ENCODE measurements at places on chromosomes 5 and 9.

- no peak for DNase-seq
Observed at GRCh38 chr5:58452566-58453258, 7.2 kb downstream of the PLK2 start.

DNA sequence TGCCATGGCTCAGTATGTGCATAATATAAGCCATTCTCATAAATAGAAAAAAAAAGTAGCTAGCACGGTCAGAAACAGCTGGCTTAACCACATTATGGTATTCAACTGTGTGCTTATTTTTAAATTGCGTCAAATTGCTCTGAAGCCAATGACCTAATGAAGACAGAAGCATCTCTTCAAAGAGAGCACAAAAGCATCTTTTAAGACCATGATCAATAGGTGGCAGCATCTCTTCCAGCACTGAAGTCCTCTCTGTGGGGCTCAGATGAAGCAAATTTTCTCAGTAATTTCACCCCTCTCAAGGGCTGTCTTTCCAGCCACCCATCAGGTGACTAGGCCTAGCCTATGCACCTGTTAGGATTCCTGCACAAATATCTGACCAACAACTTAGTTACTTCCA lies 251.4 kb downstream of the GLIS3 start:
- DNase-seq = no peak

- no peak for DNase-seq
Observed at GRCh38 chr5:43609752-43610151, 6.8 kb downstream of the NNT start.

GRCh38 chr9:100667448-100667847 lies 89.6 kb downstream of the CAVIN4 start:
- no peak for DNase-seq

DNA sequence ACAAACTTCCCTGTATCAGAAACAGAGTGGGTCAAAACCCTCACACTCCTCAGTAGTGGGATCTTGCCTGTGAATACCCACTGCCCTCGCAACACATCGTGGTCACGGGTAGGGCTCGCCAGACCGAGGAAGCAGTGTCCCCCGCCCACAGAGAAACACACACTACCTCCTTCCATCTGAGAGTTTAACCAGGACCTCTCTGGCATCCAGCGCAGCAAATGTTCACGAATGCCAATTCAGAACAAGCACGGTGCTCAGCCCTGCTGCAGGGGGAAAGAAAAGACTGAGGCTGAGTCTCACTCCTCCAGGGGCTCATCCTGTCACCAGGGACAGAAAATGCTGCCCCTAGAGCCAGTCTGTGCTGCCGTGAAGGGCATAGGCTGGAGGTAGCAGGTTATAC lies 42.5 kb upstream of the SYNPO start:
- DNase-seq = no peak

GRCh38 chr9:16360247-16360646 lies 510.2 kb downstream of the BNC2 start:
- DNase-seq = no peak

DNA sequence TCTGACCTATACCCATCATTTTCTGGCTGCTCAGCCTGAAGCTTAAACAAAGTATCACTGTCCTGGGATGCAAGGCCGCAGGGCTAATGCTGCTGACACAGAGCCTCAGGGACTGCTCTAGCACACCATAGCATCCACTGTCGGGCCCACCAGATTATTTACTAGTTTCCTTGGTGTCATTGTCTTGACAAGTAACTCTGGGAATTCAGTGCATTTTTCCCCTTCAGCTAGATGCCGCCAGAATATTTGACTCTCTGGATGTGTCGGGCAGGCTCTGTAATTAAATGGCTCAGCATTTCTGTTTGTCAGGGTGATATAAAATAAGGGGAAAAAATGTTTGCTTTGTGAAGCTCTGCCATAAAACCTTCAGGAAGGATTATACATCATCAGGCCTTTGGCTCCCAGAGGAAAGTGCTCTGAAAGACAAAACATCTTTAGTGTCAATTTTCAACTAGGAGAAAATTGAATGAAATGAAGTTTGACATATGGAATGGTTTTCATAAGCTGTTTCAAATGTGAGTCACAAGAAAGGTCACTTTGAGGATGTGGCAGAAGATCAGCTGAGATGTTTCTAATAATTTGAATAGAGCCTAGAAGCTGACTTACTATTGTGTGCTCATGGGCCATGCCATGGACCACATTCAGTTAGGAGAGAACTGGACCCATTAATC lies 350.1 kb downstream of the TMEM232 start:
- no peak for DNase-seq

- no peak for DNase-seq
Observed at GRCh38 chr5:90830058-90830457, 271.5 kb downstream of the ADGRV1 start.

DNA sequence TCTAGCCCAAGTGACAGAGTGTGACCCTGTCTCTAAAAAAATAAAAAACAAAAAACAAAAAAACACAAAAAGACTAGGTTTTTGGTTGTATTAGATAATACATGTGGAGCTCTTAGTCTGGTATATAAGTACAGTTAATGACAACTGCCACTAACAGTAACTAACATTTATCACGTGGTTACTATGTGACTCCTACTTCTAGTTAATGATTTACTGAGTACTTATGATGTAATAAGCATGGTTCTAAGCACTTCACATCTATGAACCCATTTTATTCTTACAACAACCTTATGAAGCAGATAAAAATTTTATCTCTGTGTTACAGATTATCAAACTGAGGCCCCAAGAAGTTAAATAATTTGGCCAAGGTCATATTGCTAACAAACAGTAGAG lies 6.1 kb upstream of the TMEFF1 start:
- DNase-seq = no peak

DNA sequence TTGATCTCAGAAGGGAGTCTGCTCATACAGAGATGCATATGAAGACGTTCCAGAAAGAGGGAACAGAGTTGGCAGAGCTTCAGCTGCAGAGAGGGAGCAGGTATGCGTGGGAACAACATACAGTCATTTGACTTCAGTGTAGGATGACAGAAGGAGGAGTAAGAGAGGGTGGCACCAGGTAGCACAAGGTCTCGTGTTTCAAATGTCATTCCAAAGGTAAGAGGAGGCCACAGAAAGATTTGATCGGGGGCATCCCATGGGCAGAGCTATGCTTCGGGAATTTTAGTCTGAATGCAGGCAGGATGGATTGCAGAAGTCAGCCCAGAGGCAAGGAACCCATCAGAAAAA lies 367.1 kb downstream of the CDK5RAP2 start:
- no peak for DNase-seq

DNA sequence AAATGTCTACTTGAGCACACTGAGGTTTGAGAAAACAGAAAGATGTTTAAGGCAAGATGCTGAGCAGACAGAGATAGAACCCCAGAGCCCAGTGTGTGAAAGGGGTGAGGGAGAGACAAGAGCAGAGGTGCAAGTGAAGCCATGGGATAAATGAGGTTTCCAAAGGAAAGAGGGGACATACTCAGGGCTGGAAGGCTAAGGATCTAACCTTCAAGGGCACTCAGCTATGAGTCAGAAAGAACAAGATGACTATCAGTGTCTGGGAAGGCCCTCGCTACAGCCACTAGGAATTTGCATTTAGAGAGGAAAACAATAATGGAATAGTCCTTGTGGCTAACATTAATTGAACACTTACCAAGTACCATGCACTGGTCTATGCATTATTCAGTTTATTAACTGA lies 113.7 kb downstream of the HTR4 start:
- DNase-seq = no peak

DNA sequence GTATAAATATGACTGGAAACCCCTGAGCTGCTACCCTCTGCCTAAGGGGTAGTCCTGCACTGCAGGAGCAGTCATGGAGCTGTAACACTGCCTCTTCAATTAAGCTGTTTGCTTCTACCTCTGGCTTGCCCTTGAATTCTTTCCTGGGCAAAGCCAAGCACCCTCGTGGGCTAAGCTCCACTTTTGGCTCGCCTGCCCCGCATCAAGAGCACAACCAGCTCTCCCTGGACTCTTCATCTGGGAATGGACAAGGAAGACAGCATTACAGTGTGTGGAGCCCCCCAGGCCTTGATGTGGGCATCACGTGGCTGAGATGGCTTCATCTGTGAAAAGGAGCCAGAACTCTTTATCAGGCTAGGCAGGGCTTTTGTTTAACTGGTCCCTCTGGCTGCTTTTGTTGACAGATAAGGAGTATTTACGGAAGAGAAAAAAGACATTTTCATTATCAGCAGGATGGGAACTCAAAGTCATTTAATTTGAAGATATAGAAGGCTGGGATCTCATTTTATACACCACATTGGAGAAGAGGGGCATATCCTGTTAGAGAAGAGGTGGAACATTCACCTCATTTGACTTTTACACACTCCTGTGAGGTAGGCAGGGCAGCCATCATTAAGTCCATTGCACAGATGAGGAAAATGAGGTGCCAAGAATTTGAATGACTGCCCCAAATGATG lies 137.8 kb downstream of the SEMA6A start:
- DNase-seq = no peak

DNA sequence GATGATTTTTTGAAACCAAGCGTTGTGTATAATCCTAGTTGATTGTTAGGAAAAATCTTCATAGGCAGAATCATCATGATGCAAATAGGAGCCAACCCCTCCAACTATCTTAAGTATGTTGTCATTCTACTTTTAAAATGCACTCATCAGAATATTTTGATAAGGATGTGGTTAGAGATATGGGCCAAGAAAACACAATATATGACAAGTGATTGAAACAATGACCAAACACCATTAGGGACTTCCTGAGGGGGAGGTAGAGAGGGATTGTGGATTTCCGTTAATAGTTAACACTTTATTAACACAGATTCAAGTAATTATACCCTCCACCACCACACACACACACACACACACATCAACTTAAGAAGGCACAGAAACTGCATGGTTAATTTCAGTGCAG lies 143.3 kb downstream of the ARSB start:
- no peak for DNase-seq

GRCh38 chr9:89052470-89053097 lies 61.3 kb downstream of the S1PR3 start:
- DNase-seq = no peak

DNA sequence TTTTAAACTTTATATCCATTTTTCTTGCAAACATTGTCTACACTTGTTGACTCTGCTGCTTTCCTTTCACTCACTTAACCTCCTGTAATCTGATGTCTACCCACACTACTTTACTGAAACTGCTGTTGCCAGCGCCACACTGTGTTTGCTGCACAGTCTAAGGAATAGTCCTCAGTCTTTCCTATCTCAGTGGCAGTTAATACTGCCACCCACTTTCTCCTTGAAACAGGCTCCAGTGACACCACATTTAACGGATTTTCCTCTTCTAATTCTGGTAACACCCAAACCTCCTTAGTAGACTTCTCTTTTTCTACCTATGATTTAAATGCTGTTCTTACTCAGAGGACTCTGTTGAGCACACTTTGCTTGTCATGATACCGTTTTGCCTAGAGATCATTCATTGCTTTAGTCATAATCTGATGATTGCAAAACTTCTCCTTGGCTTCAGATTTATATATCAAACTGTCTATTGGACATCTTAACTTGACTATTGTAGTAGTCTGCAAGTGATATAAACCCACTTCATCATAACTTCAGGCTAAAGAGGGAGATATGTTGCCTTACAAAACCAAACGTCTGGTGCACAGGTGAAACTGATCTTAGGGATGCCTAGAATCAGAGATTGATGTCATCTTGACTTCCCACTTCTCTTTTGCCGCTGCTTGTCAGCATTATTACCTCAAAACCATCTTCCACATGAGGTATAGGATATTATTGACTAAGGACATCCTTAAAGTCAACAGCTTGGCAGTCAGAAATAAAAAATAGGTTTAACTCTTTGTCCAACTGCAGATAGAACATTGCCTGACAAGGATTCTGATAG lies 94.1 kb downstream of the CDC42SE2 start:
- DNase-seq = no peak
